Hematopoietic multipotent progenitor cell treated with erythropoietin and hydrocortisone succinate and interleukin-3 and kit ligand, for 4 days (in vitro differentiated cells): ENCODE measurements at places on chromosomes 2 and 18.

- no peak for DNase-seq
Observed at GRCh38 chr18:33557706-33558105, 20.3 kb upstream of the ASXL3 start.

GRCh38 chr2:129747500-129748125 is 231.9 kb upstream of the RAB6C start:
- no peak for DNase-seq

DNA sequence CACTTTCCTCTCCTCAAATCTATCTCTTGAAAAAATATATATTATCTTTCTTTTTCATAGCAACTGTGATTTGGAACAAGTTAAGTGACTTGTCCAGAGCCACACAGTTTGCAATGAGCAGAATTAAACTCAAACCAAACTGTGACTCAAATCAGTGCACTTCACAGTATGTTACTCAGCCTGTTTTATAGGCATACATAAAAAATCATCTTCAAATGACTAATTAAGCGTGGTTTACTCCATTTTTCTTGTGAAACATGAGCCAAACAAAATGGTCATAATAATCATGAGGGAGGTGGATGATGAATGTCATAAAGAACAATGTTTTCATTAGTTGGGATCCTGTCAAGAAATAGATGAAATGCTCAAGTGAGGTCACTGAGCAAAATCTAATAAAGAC is 6.1 kb upstream of the CCDC178 start:
- no peak for DNase-seq

DNA sequence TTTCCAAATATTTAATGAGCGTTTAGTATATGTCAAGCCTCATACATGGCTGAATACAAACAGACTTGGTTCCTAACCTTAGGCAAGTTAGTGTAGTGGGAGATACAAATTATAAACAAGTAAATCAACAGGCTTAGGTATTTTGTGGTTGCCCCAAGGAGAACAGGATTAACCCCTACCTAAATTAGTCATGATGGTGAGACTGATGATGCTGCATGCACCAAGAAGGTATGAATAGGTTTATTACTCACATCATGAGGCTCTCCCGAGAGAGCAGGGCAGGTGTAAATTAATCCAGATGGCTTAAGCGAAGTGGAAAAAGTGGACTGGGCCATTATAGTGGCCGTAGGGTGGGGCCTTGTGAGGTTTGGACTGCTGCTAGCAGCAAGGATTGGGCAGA is 118.1 kb upstream of the GCFC2 start:
- DNase-seq: no peak

DNA sequence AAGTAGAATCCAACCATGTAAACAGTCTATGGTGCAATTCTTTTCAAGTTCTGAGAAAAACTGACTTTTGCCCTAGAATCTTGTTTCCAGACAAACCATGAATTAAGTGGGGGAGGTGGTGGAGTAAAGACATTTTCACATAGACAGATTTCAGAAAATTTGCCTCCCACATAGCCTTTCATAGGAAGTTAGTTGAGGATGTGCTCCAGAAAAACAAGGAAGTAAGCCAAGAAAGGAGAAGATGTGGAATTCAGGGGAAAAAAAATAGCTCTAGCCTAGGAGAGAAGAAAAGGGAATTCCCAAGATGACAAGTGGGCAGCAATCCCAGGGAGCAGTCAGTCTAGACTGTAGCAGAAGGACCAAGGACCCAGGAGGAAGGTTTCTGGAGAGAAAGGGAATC is 17.4 kb downstream of the RUFY4 start:
- no peak for DNase-seq

DNA sequence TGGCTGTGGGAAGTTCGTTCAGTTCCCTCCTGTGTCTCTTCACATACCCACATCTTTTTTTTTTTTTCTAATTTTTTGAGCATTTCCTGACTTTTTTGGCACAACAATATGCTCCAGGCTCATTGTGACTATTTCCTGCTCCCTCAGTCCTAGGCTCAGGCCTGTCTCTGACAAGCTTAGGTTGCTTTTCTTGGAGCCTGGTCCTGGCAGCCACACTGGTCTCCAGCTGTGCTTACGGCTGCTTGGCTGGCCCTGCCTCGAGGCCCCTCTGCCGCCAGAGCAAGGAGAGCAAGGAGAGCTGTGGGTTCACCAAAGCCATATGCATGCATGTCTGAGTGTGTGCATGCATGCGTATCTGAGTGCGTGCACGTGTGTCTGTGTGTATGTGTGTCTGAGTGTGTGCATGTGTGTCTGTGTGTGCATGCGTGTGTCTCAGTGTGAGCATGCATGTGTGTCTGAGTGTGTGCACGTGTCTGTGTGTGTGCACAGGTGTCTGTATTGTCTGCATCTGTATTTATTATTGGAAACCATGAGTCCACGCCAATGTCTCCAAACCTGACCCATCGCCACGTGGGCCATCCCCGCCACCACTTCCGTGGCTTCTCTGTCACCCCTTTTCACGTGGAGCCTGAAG is 766.1 kb upstream of the SALL3 start:
- DNase-seq: no peak

DNA sequence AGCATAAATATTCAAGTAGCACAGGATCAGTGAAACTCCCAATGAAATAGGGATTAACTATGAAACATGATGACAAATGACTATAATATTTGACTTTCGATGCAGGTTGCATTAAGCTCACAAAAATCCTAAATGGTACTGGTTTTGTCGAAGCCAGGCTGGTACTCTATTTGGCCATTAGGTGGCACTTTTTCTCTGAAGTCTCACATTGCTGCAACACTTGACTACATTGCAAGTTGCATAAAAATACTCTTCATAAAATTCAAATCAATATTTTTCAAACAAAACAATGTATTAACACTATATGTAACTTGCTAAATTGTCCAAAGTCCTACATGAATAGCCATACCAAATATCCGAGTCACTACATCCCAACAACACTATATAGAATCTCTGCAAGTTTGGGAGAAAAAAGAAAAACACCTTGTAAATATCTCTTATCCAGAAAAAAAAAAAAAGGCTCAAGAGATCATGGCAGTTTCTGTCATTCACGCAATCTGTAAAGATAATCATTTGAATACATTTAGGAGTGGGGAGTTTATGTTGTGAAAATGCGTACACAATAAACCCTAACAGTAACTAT is 9.5 kb downstream of the RTTN start:
- peak; percentile 75 for DNase-seq

- no peak for DNase-seq
Observed at GRCh38 chr2:173282795-173283545, 71.7 kb upstream of the CDCA7 start.

DNA sequence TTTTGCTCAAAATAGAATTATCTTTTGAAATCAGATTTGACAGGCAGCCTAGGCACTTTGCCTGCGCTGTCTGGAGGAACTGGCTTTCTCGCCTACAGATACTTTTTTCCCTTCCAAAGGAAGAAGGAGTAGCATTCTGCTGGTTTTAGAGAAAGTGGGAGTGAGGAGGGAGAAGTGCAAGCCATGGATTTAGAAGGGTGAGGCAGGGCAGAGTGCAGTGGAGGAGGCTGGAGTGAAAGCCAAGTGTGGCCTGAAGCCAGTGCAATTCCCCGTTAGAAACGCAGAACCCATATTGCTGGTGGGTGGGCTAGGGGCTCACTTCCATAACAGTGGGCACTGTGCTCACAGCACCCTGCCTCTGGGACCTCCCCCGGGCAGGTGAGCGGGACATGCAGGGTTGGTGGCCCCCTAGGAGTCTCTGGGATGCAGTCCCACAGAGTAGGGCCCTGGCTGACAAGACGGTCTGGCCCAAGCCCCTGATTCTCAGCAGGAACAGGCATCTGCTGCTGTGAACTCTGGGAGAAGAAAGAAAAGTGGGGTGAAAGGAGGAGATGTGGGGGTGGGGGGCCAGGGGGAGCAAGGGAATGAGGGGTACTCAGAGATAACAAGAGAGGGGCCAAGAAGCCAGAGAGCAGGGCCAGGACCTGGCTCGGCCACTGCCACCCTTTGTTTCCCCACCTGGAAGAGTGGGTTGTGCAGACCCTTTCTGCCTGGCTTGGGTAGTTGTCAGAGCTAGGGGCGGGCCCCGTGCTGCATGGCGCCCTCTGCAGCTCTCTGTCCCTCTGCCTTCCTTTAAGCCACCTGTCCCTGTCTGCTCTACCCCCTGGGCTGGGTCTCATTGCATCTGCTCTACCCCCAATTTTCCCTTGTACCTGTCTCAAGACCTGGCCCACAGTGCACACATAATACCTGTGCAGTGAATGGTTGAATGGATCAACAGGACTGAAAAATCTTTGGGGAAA is 273.5 kb upstream of the HS6ST1 start:
- no peak for DNase-seq

- peak; percentile 67 for DNase-seq
Observed at GRCh38 chr2:238240757-238241711, 1.2 kb upstream of the HES6 start.

- DNase-seq: no peak
Observed at GRCh38 chr2:106982350-106982749, 96.4 kb upstream of the ST6GAL2 start.

GRCh38 chr2:161650116-161651015 is 26.1 kb downstream of the SLC4A10 start:
- no peak for DNase-seq

GRCh38 chr2:23480957-23481797 is 96.2 kb downstream of the KLHL29 start:
- DNase-seq: no peak

DNA sequence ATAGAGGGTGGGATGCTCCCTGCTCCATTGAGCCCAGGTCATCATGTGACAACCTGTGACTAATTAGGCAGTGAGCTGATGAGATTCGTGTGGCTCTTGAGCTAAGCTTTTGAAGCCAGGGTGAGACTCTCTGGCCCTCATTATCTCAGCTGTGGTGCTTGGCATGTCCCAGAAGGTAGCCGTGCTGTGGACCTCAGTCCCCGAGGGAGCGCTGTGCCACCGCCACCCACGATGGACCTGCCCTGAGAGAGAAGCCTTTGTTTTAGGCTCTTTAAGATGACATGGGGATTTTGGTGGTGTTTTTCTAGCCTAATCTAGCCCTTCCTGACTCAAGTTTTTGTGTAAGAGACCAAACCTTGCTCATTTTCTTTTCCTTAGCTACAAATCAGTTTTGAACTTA is 66.4 kb downstream of the NEDD4L start:
- DNase-seq: no peak

GRCh38 chr2:231034291-231034882 is 2.9 kb upstream of the C2orf72 start:
- DNase-seq: peak; percentile 35

DNA sequence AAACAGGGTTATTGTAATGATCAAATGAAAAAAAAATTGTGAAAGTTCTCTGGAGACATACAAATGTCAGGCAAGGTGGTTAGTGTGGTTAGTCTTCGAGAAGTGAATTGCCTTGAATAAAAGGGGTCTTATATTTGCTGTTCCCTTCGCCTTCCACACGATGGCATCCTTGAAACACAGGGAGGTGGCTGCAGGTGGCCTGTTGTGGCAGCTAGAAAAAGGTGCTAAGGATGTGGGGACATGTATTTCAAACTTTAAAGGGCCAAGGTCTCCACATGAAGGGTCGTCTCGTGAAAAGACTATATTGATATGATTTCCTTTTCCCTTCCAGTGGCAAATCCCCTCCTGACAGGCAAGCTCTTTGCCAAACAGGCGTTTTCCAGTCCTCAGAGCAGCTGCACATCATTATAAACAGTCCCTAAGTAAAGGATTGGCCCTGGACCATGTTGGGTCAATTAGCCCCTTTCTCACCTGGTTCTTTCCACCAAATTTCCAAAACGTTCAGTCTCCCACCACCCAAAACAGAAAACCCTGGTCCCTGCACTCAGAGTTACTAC is 68.5 kb downstream of the COPS8 start:
- peak; percentile 69 for DNase-seq

DNA sequence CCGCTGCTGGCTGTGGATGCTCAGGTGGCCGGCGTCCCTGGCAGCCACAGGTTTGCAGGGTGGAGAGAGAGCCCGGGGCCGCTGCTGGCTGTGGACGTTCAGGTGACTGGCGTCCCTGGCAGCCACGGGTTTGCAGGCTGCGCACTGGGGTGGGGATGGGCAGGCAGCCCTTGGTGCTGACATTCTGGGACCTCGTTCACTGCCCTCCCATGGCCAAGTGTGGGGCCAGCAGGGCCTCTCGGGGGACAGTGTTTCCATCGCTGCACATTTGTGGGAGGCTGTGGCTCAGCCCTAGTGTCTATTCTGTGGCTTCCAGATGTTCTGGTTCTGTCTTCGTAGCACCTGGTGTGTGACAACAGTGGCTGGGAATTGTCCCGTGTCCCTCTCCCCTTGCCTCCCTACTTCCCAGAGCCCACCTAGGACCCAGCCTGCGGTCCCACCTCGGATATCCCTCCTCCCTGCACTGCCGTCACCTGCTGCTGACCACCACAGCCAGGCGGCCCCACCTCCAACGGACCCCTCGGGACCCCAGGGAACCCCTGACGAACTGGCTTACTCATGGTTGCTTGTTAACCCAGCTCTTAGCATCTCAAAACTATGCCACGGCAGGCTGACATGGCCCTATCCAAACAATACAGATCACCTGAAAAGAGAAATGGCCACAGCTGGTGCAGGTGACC is 915 bp downstream of the CROCC2 start:
- DNase-seq: no peak

DNA sequence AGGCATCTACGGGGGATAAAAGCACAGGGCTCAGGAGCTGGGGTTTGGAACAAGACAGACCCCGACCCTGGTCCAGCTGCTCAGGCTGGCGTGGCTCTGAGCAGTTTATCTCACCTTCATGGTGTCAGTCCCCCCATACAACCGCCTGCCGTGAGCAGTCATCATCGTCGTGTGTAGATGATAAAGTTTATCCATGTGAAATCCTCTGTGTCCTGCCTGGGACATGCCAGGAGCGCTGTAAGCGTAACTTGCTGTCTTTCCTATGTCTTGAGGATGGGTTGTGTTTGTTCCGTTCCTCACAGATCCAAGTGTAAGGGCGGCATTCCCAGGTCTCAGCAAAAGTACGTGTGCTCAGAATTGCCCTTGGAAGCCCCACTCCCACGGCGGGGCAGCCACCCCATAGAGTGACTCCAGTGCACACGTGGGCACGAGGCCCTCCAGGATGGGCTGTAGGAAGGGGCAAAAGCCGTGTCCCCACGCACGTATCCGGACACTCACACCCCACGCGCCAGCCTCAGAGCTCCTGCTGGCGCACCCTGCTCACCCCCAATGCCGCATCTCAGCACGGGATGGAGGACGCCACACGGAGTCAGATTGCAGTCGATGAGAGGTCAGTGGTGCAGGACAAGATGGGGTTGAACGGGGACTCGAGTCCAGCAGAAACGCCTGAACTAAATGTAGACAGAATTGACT is 50.9 kb downstream of the ADI1 start:
- DNase-seq: no peak

- no peak for DNase-seq
Observed at GRCh38 chr2:88613921-88614320, 13.3 kb downstream of the EIF2AK3 start.

DNA sequence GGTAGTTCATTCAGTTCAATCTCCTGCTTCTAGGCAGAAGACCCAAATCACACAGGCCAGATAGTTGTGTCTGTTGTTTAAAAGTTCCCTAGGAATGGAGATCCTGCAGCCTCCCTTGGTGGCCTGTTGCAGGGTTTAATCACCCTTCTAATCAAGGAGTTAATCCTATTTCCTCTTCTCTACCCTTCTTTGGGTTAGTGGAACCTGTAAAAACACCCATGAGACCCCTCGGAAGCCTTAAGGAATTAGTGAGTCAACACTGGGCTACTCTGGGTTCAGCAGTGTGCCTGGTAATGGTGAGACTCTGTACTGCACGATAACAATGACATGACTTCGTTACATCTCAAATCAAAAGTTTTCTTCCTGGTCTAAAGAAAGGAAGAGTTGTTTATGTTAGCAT is 217.6 kb upstream of the NRP2 start:
- no peak for DNase-seq
